Calu3 (cell line): ENCODE measurements at places on chromosomes 13 and 19. TPM values are rescaled to one million over a fixed set of nuclear protein-coding genes. Genes with fewer than 3 reads are reported as not detected.

GRCh38 chr19:42512743-42513304 is 15.5 kb downstream of the CEACAM1 start:
- DNase-seq, result no peak
- no peak overlapping the region for H3K27ac ChIP-seq
- no peaks in the 10 kb centered on the region for H3K36me3 ChIP-seq

- H3K36me3 ChIP-seq, result no peaks in the 10 kb centered on the region
- H3K4me3 ChIP-seq, result no peak overlapping the region
- H3K4me1 ChIP-seq, result no peaks in the 10 kb centered on the region
- H3K27me3 ChIP-seq, result no peaks in the 10 kb centered on the region
- DNase-seq, result no peak
Measured at GRCh38 chr13:51004918-51005460, 95.4 kb downstream of the RNASEH2B start.

The TEX26 gene
- total RNA-seq, result not detected in 2 replicates

The PCDH17 gene
- not detected in 2 replicates for total RNA-seq

The AXL gene
- 107 and 118 TPM in 2 replicates for total RNA-seq

The C2CD4C gene
- 0.12 and 0.15 TPM in 2 replicates for total RNA-seq
